ENCODE measurements at places on chromosomes 6 and 20.

DNA sequence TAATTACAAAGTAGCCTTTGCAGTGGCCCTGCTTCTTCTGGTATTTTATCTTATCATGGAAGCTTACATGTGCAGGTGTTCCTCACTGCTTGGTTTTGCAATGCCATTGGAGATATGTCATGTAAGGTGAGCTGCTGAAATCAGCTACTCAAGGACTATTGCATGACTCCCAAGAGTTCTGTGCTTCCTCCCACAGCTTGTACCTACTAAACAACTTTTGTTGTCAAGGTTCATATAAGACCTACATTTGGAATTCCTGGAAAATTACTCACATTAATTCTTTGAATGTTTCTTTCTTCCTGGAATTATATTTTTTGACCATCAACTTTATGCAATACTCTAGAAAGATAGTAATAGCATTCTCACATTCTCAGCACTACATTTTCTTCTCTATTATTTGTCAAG, 427.5 kb upstream of the HSF2 start:
- no peak for DNase-seq

- no peak for DNase-seq
Observed at GRCh38 chr6:131398176-131398575, 174.8 kb upstream of the ARG1 start.

- DNase-seq, result peak; percentile 28
Observed at GRCh38 chr6:30238178-30238795, 25.1 kb upstream of the TRIM26 start.

DNA sequence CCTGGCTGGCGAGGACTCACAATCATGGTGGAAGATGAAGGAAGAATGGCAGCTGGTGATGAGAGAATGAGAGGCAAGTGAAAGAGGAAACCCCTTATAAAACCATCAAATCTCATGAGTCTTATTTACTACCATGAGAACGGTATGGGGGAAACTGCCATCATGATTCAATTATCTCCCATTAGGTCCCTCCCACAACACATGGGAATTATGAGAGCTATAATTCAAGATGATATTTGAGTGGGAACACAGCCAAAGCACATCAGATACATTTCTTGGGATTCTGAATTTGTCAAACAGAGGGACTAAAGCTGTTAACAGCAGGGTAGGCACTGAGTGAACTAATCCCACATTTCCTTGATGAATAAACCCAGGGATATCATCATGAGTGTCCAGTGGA, 116.2 kb upstream of the PLCB4 start:
- no peak for DNase-seq

GRCh38 chr20:10721976-10722375, 48.2 kb upstream of the JAG1 start:
- no peak for DNase-seq

DNA sequence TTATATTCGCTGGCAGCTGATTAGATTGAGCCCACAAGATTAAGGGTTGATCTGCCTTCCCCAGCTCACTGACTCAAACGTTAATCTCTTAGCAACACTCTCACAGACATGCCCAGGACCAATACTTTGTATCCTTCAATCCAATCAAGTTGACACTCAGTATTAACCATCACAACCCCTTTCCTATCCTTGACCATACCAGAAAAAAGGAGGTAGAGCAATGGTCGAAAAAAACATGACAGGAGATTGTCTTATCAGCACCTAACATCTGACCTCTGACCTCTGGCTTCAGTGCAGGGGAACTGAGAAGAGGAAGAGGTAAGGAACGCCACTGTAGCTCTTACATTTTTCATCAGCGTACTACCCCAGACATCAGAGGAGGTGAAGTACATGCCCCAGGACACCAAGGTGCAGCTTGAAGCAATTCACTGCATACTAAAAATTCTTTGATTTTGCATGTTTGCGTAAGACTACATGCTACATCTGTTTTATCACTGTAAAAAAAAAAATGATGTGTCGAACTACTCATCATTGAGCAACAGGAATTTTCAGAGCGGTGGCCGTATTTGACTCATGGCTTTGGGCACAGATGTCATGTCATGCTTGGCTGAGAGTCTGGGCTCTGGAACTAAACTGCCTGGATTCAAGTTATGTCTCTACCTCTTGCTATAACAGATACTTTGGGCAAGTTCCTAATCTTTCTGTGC, 188.0 kb upstream of the TAB2 start:
- peak; percentile 48 for DNase-seq

- DNase-seq, result no peak
Observed at GRCh38 chr6:35317483-35318195, 20.0 kb downstream of the DEF6 start.

GRCh38 chr20:37841389-37841788, 61.5 kb upstream of the VSTM2L start:
- DNase-seq, result no peak

DNA sequence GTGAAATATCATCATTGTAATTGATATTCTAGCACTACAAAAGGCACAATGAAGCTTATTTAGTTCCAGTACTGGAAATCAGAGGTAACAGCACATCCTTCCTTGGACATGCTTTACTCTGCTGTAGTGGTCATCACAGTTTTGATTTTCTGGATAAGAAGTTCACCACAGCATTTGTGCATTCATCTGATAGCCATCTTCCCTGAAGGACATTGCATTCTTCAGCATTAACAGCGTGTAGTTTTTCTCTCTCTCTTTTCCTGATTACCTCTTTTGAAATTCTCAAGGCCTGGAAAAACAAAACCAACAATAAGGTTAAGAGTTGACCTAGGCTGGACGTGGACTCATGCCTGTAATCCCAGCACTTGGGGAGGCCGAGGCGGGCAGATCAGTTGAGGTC, 19.6 kb downstream of the ECI2 start:
- DNase-seq, result no peak

GRCh38 chr6:84280639-84281038, 53.2 kb upstream of the CEP162 start:
- no peak for DNase-seq

DNA sequence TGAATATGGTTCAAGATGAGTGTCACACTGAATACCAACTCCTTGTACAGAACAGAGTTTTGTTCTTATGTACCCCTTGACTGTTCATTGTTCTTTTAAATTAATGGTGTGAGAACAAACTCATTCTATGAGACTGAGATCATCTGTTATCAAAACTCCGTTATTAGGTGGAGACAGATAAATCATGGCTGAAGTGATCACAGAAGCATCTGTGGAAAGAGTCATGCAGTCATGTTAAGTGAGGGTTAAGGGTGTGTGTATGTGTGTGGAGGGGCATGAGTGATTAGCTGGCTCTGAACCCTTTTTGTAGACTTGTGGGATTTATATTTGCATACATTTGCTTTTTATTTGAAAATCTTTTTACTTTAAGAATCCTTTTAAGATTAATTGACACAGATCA, 24.7 kb downstream of the ADGRG6 start:
- DNase-seq, result no peak

DNA sequence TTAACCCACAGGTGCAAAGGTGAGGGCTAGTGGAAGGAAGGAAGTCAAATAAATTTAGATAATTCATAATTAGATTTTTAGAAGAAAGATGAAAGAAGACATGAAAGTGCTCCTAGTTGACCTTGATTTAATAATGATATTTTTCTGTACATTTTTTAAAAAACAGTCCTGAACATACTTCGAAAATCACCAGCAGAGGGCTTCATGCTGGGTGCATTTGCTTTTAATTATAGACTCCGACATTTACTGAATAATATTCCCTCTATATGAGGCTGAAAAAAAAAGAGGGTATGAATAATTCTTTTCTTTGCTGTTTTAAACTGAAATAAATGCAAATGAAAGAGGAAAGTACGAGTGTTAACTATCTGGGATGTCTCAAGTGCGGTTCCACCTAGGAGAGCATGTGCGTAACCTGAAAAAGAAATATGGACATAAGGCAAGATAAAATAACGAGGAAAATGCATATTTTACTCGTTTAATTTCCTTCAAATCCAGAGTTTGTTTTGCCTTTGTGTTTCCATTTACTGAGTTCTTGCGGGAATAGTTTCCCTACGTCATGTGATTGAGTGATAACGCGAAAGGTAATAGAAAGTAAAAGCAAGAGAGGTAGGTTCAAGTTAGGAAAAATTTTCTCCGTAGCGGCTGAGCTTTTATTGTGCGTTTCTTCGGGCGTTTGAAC, 3.1 kb upstream of the TFAP2B start:
- no peak for DNase-seq

GRCh38 chr6:138817799-138818198, 21.9 kb downstream of the ECT2L start:
- DNase-seq, result peak; percentile 65

DNA sequence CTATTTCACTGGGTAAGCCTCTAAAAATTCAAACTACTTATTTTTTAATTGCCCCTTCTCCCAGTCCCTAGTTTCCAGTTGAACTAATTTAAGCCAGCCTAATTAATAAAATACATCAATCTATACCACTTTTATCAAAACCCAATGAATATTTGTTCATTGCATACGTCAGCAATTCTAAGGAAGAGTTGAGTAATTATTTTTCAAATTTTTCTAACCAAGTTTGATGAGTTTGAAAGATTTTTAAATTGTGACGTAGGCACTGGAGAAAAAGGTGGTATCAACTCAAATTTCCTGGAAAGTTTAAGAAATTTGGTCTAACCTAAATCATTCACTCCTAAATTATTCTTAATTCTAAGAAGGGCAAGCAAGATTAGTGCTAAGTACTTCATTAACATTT, 35.7 kb downstream of the COL21A1 start:
- no peak for DNase-seq

DNA sequence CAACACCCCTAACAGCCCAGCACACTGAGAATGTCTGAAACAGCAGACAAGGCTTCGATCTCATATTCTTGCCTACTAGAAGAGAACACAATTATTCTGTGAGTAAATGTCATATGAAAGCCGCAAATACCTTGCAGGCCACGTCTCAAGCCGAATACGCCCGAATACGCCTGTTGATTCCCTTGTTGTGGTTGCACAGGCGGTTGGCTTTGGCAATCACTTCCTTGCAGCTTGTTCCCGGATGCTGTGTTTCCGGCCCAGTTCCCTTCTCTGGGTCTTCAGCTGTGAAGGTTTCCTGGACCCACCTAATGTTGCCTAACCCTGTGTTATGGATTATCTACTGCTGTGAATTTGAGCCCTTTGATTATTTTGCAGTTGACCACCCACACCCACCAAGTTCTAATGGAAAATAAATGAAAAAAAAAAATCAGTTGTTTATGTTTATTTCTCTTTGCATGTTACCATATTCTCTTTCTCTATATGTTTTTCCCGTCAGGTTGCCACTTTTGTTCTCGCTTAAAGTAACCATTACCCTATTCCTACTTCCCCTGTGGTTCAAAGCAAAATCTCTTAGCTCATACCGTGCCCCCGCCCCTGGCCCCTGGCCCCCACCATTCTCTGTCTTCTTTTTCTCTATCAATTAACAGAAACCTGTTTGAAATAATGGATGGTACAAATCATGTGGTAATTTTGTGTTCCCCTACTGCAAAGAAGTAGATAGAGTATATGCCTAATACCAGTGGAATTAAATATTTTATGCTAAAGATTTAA, 172.4 kb downstream of the ADGB start:
- peak; percentile 64 for DNase-seq

DNA sequence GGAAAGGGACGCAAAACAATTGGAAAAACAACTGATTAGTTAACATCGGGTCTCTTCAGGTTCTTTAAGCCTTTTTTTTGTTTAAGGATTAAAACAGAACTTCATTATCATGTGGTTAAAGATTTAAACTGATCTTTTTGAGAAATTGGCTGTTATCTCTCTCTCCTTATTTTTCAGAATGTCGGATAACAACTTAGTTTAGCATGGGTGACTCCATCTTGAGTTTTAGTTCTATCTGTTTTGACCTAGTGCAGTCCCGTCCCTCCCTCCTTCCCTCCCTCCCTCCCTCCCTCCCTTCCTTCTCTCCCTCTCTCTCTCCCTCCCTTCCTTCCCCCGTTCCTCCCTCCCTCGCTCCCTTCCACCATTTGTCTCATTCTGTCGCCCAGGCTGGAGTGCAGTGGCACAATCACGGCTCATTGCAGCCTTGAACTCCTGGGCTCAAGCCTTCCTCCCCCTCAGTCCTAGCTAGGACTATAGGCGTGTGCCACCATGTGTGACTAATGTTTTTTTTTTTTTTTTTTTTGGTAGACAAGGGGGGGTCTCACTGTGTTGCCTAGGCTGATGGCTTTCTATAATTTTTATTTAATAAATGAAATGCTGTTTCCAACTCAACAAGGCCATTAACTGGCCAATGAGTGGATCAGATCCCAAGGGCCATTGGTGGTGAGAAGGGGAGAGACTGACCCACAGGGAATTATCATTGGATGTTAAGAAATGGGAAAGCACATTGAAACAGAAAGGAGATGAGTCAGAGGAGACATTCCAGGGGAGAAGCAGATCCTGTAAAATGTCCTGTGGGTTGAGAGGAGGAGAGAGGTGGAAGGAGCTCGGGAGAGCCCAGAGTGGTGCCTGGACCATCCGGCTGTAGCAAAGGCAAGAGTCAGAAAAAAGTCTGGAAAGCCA, 13.6 kb downstream of the BAK1 start:
- DNase-seq, result no peak

GRCh38 chr20:31972471-31973021, 4.6 kb downstream of the XKR7 start:
- DNase-seq, result no peak

DNA sequence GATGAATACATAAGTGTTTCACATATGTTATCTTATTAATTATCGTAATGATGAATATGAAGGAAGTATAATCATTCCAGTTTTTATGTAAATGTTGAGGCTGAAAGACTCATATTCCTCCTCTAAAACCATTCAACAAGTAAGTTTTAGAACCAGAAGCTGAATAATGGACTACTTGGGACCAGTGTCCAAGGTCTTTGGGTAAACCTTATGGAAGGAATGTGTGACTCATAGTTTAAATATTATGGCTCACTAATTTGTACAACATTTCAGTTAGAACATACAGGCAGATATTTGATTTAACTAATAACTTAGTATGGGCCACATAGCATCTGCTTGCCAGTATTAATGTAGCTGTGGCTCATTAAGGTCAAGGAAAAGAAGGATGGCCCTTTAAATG, 209.6 kb downstream of the TFAP2B start:
- DNase-seq, result no peak

GRCh38 chr6:87029711-87030314, 65.1 kb downstream of the CGA start:
- DNase-seq, result peak; percentile 26

DNA sequence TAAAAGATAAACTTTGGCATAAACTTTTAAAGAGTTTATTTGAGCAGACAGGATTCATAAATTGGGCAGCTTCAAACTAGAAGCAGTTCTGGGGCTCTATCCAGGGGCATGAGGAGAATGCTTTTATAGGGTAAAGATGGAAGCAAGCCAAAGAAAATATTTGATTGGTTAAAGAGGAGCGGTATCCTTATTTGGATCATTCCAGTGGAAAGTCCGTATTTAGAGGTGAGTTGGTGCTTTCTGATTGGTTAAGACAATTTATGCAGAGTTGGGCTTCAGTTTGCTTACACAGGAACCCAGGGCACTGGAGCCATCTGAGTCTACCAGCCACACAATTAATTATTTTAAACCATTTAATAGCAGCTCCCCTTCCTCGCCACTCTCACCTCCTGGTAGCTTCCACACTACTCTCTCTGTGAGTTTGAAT, 37.9 kb upstream of the RNF217 start:
- no peak for DNase-seq

- DNase-seq, result no peak
Observed at GRCh38 chr6:54109586-54109985, 1.7 kb upstream of the MLIP start.

GRCh38 chr6:85127696-85128243, 322.1 kb upstream of the NT5E start:
- no peak for DNase-seq

GRCh38 chr20:53792946-53793536, 199.4 kb upstream of the ZNF217 start:
- DNase-seq, result no peak

All from activated CD4-positive, alpha-beta T cell treated with anti-CD3 and anti-CD28 coated beads, Interleukin-10, Interleukin-2, amounts not matched to agents 100 ng/mL and 50 ng/mL, durations not matched to agents 16 hours and 8 hours (primary cell).